Nephron progenitor cell (in vitro differentiated cells): ENCODE measurements at places on chromosomes 7 and 10.

- no peak for DNase-seq
Observed at GRCh38 chr10:3330663-3331062, 158.1 kb upstream of the PITRM1 start.

DNA sequence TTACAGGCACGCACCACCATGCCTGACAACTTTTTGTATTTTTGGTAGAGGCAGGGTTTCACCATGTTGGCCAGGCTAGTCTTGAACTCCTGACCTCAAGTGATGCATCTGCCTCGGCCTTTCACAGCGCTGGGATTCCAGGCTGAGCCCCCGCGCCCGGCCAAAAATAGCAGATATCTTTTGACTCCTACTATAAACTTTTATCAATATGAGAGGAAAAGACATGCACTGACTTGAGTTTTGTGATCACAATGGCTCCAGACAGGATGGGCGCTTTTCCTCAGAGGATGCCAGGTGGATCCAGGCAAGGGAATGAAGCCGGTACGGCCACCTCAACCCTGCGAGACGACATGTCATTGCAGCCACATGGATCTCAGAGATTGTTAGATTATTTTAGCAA, 123.9 kb downstream of the DNAJB6 start:
- no peak for DNase-seq

DNA sequence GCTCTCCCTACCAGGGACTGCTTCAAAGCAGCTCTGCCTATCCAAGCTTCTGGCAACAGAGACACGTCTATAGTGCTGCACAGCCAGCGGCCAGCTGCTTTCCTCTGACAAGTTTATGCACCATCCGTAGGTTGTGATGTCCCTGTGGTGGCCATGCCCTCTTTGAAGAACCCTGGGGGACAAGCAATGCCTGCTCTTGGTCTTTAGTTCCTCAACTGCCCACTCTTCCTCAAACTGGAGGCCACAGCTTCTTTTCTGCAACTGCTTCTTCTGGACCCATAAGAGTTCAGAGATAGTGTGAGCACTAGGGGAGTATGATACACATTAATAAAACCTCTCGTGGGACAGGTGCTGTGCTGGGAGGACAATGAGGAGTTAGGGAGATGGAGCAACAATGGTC, 164.9 kb downstream of the ELMO1 start:
- no peak for DNase-seq

- no peak for DNase-seq
Observed at GRCh38 chr10:3473271-3473670, 300.7 kb upstream of the PITRM1 start.

- no peak for DNase-seq
Observed at GRCh38 chr10:13184276-13184675, 22.9 kb downstream of the MCM10 start.

DNA sequence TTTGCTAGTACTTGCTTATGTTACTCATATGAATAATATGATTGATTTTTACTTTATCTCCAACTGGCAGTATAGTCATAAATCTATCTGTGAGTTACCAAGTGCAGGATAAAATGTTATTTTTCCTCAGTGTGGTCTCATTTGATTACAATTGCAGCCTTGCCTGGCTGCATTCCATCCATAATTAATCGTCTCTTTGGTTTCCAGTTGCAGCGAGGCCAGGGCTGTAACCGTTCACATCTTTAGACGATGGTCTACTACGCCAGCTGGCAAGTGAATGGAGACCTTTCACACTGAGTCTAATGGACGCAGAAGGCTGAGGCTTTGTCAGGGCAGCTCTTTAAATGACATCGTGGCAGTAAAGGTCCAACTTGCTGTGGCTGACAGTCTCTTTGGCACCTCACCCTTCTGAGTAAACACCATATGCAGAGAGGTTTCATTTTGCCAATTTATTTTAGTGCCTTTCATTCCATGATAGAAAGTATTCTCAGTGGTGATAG, 84.0 kb downstream of the ARL4A start:
- no peak for DNase-seq

DNA sequence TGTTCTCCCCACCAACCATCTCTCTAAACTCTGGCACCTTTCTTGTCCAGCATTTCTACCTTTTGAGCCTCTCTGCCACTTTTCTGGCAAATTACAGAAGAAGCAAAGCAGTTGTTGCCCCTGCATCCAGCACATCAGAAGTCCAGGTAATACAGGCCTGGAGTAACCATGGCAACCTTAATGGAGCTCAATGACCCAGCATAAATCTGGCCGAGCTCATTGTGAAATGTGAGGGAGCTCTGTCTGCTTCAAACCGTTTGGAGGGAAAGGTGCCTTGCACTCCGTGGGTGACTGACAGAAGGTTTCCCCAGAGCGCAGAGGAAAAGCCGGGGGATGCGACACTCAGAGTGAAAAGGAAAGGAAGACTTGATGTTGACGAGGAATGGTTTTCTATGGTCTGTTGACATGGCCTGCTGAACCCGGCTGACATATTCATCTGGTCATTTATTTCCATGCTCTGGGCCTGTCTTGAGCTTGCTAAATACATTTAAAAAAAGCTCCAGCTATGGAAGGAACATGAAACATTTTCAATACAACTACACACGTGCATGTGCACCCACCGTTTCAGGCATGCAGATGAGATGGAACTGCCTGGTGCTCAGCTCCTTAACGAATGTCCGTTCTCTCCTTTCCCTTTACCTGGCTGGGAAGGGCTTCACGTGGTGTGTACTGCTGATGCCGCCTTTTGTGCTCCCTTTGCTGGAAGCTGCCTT, 74.9 kb downstream of the ADRA2A start:
- peak; percentile 14 for DNase-seq

- DNase-seq, result no peak
Observed at GRCh38 chr7:135933509-135934188, 43.5 kb downstream of the MTPN start.

- peak; percentile 45 for DNase-seq
Observed at GRCh38 chr10:84026821-84027257, 112.5 kb upstream of the GHITM start.

DNA sequence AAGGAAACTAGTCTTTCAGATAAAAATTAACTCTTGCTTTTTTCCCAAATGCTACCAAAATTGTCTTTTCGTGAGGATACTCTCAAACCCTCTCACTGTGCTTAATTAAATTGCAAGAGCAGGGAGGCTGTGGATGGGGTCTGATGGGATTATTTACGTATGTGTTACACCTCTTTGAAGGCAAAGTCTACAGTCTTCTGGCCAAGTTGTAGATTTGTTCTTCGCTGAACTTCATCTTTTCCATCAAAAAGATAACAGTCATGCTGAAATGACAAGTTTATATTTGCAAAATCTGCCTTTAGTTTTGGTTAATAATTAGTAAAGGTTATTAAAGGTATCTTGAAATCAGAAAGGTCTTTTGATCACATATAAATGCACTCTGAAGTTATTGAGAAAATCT, 22.7 kb downstream of the A1CF start:
- no peak for DNase-seq

- no peak for DNase-seq
Observed at GRCh38 chr10:128173386-128173785, 47.2 kb upstream of the MKI67 start.

DNA sequence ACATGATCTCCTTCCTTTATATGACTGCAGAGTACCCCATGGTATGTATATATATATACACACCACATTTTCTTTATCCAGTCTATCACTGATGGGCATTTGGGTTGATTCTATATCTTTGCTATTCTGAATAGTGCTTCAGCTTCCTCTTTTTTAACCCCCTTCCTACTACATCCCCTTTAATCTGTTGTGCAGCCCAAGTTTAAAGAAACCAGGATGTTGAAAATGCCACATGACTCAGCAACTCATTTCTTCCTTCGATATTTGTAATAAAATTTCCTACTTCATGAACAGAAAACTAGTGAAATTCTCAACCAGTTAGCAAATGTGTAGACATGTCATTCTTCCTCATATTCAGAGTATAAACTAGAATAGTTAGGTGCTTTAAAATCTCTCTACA, 1245.7 kb upstream of the SORCS1 start:
- no peak for DNase-seq

DNA sequence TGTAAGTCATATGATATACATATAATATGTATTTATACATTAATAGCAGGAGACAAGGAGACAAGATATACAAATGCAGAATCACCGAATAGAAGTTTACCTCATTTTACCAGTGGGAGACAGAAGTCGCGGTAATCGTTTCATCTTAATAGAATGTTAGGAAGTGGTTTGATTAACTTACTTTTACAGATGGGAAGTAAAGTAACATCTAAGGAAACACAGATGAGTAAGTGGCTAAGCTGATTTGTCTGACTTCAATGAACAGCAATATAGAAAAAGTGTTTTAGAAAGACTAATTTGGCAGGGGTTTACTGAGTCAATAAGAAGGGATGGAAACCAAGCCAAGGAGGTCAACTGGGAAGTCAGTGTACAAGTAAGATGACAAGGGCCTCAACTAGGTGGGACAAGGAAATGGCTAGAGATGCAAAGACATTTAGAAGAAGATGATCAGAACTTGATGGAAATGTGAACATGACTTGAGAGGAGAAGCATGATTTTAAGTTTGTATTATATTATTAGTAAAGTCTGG, 36.2 kb upstream of the FAM133B start:
- no peak for DNase-seq

DNA sequence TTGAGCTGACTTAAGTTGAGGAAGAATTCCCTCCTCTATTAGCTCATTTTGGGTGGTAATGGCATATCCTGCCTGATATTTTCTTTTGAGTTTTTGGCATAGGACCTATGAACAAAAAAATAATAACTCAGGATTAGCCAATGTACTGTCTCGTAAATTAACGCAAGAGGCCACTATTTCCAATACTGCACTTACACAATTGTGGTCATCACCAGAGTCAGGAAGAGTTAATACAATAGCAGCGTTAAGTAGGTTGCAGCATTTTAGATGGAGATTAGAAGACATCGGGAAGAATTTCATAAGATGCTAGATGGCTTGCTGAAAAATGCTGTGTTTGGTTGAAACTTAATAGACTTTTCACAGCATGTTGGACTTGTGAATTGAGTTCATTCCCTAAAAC, 36.4 kb downstream of the ANTXRL start:
- no peak for DNase-seq

DNA sequence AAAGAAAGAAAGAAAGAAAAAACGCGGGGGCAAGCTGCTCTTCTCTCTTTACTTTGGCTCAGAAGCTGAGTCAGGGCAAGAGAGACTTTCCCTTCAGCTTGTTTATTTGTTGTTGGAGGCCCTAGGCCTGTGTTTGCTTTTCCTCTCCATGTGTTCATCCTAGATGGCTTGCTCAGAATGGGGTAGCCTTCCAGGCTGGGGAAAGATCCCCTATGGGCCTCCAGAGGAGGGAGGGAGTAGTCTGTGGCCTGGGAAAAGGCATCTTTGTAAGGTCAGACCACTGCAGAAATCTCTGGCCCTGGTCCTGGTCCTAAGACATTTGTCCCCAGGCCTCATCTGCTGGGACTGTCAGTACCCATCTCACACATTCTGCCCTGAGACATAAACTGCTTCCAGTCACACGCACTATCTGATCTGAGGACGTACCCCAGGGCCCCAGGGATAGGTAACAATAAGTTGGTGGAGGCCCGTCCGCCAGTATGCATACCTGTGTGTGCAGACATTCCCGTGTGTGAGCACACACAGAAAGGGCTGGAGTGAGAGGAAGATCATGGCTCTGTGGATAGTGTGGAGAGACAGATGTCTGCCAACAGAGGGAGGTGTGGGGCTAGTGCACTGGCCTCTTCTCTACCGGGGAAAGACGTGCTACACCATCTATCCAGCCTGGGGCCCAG, 4.9 kb upstream of the SCD start:
- peak; percentile 53 for DNase-seq

DNA sequence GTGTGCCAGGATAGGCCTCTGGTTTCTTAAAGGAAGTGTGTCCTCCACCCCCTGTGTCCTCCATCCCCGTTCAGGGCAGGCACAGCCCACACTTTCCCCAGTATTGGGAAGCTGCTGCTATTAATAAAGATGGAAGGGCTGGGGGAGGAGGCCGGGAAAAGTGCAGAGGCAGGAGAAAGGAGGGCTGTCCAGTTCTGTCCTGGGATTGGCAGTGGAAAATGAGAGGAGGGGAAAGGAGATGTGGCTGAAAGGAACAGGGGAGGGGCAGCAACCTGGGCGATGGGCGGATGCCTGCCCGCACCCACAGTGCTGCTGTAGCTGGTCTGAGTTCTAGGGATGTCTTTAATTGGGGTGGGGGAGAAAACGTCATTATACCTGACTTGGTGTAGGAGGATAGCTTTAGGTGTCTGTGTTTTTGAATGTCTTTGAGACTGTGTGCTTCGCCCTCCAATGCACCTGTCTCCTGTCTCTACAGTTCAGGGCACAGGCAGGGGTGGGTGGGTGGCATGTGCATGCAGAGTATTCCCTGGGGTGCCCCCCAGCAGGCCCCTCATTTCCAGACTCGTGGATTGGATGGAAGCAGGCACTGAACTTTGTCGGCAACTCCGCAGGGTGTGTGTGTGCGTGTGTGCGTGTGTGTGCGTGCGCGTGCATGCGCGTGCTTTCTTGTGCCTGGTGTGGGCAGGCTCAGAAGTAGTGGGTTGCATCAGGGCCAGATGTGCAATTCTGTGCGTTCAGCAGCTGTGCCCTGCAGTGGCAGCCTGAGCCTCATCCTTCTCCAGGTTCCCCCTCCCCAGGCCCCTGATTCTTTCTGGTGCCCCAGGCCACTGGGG, 2.5 kb downstream of the TRIM8 start:
- DNase-seq, result peak; percentile 26
